Activated naive CD4-positive, alpha-beta T cell (primary cell): ENCODE measurements at places on chromosomes 1 and 21.

- no peak for DNase-seq
Measured at GRCh38 chr21:25870084-25870483, 135.3 kb downstream of the GABPA start.

DNA sequence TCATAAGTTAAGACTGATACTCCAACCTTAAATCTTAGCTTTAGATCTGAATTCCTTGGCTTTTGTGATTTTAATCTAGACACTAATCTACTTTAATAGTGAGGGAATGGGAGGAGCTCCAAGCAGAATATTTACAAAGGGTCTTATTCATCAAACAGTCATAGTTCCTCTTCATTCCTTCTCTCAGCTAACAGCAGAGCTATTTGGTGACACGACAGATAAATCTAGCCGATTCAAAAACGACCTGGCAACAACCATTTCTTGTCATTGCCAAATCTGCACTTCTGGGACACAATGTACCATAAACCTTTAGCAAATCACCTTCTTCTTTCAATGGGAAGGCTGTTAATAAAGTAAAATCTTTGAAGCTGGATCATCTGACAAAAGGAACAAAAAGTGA, 52.8 kb upstream of the FOXD3 start:
- no peak for DNase-seq

DNA sequence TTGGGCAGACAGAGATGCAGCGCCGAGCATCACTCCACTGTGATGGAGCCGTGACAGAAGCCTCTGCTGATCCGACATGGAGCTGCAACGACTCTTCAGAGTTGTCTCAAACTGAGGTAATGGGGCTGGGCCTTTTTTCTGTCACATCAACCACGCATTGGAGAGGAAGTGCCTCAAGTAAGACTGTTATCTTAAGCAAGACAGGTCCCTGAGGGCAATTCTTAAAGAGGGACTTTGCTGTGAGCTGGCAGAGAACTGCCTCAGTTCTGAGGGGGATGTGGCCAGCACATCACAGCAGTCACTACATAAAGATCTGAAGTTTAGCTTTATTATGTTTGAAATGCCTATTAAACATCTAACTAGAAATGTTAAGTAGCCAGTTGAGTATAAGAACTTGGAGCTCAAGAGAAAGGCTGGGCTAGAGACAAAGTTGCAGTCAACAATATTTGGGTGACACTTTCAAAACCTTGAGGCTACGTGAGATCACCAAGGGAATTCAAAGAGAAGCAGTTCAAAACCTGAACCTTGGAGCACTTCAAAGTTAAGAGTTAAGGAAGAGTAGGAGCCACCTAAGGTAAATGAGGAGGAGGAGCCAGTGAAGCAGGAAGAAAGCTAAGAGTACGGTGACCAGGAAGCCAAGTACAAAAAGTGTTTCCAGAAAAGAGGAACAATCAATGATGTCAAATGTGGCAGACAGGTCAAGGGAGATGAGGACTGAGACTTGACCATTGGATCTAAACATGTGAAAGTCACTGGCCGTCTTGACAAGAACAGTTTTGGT, 54.2 kb upstream of the BCL9 start:
- DNase-seq = no peak

DNA sequence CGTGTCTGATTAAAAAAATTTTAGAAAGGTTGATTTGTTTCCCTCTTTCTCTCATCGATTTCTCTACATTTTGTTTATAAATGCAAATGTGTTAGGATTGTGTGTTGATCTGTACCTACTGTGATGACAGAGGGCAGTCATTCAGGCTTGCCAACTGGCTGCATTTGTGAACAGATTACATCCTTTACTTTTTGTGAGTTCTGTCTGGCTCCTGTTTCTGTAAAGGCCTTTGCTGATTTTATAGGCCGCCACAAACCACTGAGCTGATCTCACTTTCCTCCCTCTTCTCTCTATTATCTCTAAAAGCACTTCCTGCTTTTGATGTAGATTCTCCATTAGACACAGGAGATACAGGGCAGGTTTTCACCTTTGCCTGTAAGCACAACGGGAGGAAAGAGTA, 106.8 kb downstream of the ESRRG start:
- DNase-seq = no peak

DNA sequence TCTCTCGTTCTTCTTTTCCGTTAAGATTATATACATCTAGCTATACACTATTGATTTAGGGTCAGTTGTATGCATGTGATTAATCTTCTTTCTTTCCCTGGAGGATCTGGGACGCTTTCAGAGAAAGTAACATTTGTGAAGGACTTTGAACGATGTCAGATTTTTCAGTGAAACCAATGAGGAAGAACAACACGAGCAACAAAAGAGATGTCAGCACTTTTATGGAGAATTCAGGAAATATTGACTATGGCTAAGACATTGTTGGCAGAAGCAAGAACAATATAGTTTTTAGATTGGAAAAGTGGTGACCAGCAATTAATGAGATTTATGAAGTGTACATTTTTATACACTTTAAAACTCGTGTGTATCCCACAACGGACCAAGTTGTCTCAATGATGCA, 355.5 kb downstream of the TGFB2 start:
- no peak for DNase-seq

GRCh38 chr1:40903106-40903505, 40.9 kb upstream of the CITED4 start:
- DNase-seq = no peak

- DNase-seq = no peak
Measured at GRCh38 chr1:232390590-232390989, 239.3 kb downstream of the SIPA1L2 start.

GRCh38 chr1:156276532-156276931, 6.1 kb downstream of the SMG5 start:
- no peak for DNase-seq
